GM18507 (cell line): ENCODE measurements at places on chromosomes 2 and 18.

DNA sequence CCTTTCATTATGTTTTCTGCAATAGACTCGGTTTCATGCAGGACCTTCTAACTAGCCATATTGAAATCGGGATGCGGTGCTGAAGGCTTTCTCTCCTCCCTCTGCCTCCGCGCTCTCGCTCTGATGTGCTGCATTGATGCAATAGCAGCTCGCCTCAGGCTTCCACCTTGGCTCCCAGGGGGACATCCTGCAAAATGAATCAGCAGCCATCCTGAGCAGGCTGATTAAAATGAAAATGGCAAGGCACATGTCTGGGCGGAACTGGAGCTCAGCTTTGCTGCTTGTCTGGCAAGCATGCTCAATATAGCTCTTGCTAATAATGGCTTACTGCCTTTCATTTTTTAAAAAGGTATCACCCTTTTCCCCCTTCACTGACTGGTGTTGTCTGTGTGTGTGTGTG lies 806 bp upstream of the MYT1L start:
- DNase-seq: no peak

- no peak for DNase-seq
Measured at GRCh38 chr18:54215069-54215468, 9.4 kb downstream of the MBD2 start.

DNA sequence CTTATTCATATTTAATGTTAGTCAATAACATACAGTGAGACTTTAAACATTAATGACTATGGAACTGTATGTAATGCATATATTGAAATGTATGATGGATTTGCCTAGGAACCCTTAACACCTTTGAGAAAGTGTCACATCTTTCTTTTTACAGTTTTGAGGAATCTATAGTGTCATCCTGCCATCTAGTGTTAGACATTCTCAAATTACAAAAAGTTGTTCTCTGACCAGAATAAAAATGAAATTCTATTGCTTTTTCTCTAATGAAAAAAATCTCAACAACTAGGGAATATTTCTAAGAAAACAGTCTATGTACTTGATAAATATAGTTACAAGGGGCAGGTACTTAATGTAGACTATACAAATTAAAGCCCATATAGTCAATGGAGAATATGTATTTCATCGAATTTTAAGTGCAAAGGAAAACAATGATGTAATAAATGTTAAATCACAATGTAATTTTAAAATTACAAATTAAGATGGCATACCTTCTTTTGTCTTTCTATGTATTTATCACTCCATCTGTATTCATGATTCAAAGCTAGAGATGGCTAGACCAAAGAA lies 5.1 kb upstream of the CALCRL start:
- DNase-seq: no peak

- DNase-seq: no peak
Measured at GRCh38 chr2:159617100-159617499, 752 bp upstream of the BAZ2B start.

GRCh38 chr2:37091873-37092272 lies 7.6 kb downstream of the GPATCH11 start:
- no peak for DNase-seq

DNA sequence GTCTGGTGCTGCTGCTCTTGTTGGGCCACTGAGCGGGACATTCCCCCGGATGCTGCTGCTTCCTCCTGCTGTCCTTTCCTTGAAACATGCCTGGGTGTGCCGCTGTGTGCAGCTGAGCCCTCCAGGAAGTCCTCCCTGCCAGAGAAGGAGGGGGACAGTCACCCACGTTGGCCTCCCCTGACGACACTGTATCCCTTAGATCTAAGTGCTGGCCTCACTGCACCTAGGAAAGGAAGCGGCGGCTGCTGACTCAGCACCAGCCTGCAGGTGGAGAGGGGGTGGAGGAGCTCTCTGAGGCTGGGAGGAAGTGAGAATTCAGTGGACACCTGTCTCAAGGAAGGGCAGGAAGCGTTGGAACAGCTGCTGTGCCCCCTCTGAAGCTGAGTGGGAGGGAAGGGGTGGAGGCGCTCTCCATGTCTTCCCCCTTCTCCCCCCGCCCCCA lies 239.8 kb downstream of the HAUS1 start:
- DNase-seq: peak; percentile 47

GRCh38 chr2:23651187-23652080 lies 266.5 kb downstream of the KLHL29 start:
- DNase-seq: no peak

GRCh38 chr18:3875376-3875775 lies 425.4 kb downstream of the TGIF1 start:
- no peak for DNase-seq

- DNase-seq: no peak
Measured at GRCh38 chr2:73295751-73296400, 2.5 kb upstream of the EGR4 start.

GRCh38 chr2:118003396-118003824 lies 10.5 kb downstream of the CCDC93 start:
- peak; percentile 36 for DNase-seq

DNA sequence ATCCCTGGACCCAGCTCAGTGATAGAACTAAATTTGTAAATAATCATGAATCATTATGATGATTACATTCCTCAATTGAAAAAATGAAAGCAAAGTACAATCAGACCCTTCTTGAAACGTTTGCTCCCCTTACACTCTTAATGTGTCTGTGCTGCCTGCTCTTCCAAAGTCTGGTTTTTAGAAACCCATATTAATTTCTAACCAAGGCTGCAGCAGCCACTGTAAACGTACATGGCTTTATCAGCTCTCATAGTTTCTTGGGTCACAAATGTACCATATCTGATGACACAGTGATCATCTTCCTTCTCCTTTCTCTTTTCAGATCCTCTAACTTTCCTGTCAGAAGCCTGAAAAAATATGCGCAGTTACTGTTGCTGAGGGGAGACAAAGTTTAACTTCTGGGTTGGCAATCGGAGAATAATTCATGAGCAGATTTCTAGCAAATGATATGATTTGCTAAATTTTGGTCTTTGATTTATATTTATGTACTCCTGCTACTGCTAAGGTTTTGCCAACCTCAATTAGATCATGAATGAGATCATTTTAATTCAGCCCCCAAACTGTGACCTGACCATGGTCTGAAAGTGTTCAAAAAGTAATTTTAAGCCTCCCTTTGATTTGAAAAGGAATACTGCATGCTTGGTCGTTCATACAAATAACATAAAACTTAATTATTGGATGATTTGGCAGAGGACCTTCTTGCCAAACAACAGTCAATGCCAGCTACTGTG lies 12.3 kb downstream of the ZEB2 start:
- no peak for DNase-seq
